CD4-positive, alpha-beta T cell treated with Interleukin-4 for 4 hours (primary cell): ENCODE measurements at places on chromosomes 16 and 17.

- DNase-seq = no peak
Observed at GRCh38 chr16:56451753-56452689, 667 bp downstream of the OGFOD1 start.

GRCh38 chr17:15039366-15039765 lies 225.8 kb downstream of the PMP22 start:
- DNase-seq = no peak

DNA sequence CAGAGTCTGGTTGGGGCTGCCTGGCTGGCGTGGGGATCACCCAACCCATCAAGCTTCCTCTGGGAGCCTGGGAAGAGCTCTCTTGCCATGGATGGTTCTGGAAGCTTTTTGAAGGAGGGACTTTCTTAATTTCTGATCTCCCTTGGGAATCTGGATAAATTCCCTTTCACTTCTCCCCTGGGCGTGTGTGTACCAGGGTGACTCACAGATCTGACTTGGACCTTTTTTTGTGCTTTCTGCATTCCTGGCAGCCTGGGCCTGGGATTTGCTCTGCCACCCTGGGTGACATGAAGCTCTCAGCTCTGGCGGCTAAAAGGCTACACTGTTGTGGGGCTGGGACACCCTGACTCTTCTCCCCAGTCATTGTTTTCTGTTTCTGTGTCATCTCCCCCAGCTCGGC lies 70.1 kb downstream of the ABCC1 start:
- DNase-seq = no peak

DNA sequence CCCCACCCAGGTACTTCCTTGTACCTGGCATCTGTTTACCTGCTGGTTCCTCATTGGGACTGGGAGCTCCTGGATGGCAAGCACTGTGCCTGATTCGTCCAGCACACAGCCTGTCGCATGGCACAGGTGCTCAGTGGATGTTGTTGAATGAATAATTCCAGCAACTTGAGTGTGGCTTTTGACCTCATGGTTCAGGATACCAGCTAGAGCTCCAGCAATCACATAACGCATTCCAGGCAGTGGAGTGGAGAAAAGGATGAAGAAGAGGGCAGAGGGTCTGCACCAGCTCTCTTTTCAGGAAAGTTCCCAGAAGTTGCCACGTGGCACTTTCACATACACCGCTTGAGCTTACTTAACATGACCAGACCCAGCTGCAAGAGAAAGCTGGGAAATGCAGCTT lies 1.3 kb upstream of the CAMKK1 start:
- no peak for DNase-seq

DNA sequence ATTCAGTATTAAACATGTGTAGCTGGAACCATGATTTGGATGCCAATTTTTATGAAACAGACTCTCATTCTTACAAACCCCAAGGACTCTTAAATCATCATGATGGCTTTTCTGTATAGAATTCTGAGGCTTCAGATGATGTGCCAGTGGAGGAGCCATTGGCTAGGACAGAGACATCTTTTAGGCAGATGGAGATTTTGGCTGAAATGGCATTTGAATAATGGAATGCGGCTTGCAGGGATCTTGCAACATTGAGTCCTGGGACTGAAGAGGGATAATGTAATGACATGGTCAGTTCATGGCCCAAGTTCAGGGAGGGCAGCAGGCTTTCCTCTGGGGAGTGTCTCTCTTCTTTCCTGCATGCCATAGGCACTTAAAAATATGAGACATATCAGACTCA lies 172.4 kb downstream of the ABCA8 start:
- no peak for DNase-seq

- no peak for DNase-seq
Observed at GRCh38 chr16:73020409-73020884, 27.5 kb downstream of the ZFHX3 start.

DNA sequence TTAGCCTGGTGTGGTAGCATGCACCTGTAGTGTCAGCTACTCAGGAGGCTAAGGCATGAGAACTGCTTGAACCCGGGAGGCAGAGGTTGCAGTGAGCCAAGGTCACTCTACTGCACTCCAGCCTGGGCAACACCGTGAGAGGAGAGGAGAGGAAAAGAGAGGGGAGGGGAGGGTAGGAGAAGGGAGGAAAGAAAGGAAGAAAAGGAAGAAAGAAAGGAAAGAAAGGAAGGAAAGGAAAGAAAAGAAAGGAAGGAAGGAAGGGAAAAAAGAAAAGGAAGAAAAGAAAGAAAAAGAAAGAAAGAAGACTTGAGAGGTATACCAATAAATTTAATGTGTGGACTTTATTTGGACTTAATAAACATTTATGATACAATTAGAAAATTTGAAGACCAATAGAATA lies 66.8 kb upstream of the FA2H start:
- DNase-seq = no peak

DNA sequence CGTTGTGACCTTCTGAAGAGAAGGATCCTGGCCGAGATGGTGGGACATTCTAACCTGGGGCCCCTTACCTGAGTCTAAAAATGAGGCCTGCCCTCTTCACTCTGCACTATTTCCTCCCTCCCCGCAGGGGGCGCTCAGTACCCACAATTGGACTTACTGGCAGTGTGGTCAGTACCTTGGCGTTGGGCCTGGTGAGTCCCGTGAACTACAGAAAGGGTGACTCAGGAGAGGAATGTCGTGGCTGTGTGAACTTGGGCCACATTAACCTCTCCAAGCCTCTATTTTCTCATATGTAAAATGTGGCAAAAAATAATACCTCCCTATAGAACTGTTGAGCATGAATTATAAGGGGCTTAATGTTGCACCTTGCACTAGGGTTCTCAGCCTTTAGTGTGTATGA lies 3.9 kb downstream of the RSAD1 start:
- DNase-seq = peak; percentile 76

DNA sequence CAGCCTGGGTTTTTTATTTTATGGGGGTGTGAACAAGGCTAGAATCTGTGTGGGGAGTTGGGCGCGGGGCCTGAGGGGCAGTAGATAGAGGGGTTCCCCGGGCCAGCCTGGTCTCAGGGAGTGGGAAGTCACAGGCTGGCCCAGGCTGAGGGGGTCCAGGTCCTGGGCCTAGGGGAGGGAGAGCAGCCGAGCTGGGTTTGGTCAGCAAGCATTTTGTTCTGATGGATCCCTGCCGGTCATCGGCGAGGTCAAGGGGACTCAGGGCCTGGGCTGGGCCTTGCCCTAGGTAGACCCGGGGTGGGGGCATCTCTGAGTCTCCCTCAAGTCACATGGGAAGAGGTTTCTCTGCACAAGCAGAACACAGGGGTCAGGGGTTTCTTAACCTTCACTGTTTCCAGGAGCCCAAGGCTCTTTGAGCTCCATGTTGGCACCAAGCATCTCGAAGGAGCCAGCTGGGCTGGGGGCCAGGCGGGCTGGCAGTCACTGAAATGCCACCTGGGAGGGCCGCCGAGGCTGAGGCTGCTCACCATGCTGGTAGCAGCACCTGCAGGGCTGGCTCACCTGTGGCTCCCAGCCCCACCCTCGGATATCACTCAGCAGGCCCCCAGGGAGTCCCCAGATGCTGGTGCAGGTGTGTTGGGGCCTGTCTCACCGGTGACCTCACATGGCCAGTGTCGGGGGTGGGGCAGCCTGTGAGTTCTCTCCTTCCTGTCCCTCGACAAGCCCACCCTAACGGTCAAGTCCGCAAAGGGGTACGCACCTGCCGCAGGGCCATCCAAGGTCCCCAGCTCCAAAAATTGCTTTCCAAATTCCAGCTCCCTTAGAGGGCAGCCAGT lies 41.0 kb downstream of the SLC7A5 start:
- no peak for DNase-seq

DNA sequence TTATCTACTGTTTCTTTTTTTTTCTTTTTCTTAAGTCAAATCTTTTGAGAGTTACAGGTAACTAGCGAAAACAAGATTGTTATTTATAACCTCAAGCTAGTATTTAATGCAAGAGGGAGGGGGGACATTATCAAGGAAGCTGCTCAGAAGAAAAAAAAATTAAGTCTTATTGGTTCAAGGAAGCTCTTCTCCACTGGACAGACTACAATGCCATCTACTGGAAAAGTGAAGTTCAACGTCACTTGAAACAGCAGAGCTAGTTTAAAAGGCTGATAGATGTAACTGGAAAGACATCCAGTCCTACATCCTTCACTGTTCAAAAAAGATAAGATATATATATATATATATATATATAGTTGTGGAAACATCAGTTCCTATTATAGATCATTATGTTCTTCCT lies 418.0 kb upstream of the PSMD7 start:
- DNase-seq = no peak

GRCh38 chr17:65027305-65027704 lies 29.2 kb downstream of the GNA13 start:
- peak; percentile 79 for DNase-seq

DNA sequence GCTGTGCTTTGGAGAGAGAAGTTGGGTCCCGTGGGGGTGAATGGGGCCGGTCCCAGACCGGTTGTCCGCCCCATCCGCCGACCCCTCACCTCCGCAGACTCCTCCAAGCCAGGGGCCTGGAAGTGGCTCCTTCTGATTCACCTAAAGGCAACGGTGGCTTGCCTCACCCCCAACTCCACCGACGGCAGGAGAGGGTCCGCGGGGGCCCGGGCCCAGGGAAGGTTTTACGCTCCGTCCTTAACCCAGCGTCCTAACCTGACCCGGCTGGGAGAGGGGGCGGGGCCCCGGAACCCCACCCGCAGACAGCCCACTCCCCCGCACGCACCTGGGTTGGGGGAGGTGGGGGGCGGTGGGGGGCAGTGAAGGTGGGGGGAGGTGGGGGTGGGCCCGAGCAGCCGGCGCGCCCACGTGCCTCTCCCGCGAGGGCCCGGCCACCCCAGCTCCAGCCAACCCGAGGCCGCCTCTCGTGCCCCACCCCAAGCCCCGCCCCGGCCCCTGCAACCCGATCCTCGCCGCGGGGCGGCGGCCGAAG lies 12.7 kb upstream of the CD300A start:
- DNase-seq = peak; percentile 55

DNA sequence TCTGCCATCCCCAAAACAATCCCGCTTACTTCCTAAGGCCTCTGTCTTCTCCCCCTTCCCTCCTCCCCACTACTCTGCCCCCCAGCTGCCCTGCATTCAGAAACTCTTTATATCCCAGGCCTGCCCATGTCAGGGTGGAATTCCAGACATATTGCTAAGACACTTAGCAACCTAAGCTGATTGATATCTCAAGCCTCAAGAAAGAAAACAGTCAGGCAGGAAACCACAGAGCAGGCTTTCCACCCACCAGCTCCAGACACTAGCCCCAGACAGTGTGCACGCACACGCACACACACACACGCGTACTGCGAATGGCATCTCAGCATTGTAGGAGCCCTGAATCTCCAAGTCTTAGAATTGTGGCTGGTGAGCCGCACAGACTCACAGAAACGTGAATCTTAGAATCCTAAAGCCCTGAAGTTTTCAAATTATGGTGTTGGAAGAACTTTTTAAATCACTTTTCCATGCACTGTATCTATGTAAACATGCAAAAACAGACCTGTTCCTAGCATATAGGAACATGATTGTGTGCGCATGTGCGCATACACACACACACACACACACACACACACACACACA lies 8.8 kb upstream of the LPCAT2 start:
- no peak for DNase-seq

- no peak for DNase-seq
Observed at GRCh38 chr17:41131979-41132378, 8.0 kb upstream of the KRTAP4-12 start.

- peak; percentile 90 for DNase-seq
Observed at GRCh38 chr17:44218344-44219107, 949 bp downstream of the UBTF start.

DNA sequence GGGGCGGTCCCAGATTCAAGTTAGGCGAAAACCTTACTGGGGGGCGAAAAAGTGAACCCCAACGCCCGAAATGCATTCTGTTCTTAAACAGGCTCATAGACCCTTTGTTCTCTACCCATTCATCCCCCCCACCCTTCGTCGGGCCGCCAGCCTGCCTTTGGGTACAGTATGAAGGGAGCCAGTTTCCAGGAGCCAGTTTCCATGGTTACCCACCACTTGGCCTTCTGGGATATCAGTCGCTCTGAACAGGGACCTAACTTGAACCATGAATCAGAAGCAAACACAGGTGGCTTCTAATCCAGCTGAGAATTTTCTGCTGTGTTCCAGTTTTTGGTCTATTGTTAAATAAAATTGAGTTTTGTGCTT lies 532 bp downstream of the DHX40 start:
- peak; percentile 61 for DNase-seq

DNA sequence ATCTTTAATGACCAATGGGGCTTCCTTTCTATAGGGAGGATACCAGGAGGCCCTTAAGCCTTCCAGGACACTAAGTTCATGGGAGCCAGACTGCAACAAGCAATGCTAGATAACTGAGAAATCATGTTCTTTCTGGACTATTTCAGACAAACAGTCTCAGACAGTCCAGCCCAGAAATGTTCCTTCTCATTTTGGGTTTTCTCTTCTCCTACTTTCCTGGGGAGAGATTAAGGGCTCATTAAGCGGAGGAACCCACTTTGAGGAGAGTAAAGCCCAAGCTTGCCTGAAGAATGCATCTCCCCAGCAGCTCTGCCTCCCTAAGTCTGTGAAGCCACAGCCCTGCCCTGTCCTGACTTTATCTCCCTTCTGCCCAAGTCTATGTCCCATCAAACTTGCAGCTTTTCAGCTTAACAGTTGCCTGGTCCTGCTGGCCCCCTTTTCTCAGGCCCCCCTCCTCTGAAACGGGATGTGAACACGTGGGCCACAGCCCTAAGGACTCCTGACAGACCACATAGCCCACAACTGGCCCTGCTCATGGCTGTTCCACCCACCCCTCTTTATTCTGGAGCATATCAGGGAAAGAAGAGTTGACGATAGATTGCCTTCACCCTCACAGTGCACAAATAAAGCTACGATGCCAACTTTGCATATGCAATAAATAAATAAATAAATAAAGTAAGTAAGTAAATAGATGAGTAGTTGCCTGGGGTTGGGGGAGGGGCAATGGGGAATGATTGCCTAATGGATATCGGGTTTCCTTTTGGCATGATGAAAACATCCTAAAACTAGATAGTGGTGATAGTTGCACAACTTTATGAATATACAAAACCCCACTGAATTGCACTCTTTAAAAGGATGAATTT lies 111.0 kb downstream of the N4BP1 start:
- no peak for DNase-seq

DNA sequence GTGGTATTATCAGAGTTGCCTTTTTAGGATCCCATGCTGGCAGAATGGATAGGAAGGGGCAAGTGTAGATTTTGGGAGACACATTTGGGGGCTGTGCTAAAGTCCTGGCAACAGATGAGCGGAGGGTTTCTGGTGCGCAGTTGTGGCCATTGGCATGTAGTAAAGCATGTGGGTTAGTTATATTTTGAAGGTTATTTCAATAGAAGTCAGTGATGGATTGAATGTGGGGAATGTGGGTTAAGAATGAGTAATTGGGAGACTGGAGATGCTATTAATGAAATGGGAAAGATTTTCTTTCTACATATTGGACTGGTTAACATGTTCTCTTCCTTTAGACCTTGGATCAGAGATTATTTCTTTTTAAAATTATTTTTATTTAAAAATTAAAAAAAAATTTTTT lies 10.0 kb downstream of the DUS2 start:
- DNase-seq = no peak
